Stomach (tissue), 19 donors: ENCODE measurements at places on chromosomes 13 and 19. TPM values are rescaled to one million over a fixed set of nuclear protein-coding genes. Genes with fewer than 3 reads are reported as not detected.

The AMER2 gene
- 1.1 TPM for total RNA-seq

The F2RL3 gene
- total RNA-seq, result not detected

The KLK1 gene
- not detected for total RNA-seq

The LSR gene
- 20.4 TPM for total RNA-seq

The NOTCH3 gene
- total RNA-seq, result 54.5 TPM

The FCGBP gene
- total RNA-seq, result 317 TPM

The CFAP97D2 gene
- total RNA-seq, result not detected

The MEF2B gene
- not detected for total RNA-seq

The ADGRE3 gene
- total RNA-seq, result 0.55 TPM

The SIGLEC6 gene
- total RNA-seq, result not detected

The TINCR gene
- total RNA-seq, result 0.18 TPM

The ZNF567 gene
- 37.9 TPM for total RNA-seq

The WTIP gene
- 0.29 TPM for total RNA-seq

The IGFL1 gene
- total RNA-seq, result not detected

The PLPPR3 gene
- total RNA-seq, result not detected

The FBN3 gene
- total RNA-seq, result not detected

The TM9SF2 gene
- total RNA-seq, result 18.1 TPM

The PSG11 gene
- not detected for total RNA-seq

The GIPC1 gene
- total RNA-seq, result 662 TPM

The IGFL2 gene
- total RNA-seq, result not detected

The PRR36 gene
- 0.18 TPM for total RNA-seq

The TMEM238 gene
- 504 TPM for total RNA-seq

The SLC17A7 gene
- 2.0 TPM for total RNA-seq

The GIPC3 gene
- total RNA-seq, result not detected

The ZNF415 gene
- total RNA-seq, result 15.2 TPM

The SPC24 gene
- total RNA-seq, result not detected

The C19orf81 gene
- not detected for total RNA-seq

The ZNF611 gene
- 8.4 TPM for total RNA-seq
